ENCODE measurements at places on chromosomes 11 and 22.
A peak's percentile ranks its signal among the peaks of the same experiment; 100 is the strongest.

DNA sequence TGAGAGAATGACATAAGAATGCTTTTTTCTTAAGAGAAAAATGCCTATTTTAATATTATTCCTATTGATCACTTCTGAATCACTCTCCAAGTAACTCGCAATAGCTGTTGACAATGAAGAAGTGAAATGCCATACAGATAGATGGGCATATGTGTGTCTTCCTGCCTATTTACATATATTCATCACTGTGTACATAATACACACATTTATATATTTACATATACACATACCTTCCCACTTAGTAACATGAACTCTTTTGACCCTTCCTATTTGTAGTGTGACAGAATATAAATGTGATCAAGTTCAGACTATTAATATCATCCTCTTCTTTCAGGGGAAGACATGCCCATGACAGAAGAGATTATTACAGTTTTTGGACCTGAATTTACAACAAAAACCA, 756.7 kb downstream of the DLG2 start:
- DNase-seq, result no peak

DNA sequence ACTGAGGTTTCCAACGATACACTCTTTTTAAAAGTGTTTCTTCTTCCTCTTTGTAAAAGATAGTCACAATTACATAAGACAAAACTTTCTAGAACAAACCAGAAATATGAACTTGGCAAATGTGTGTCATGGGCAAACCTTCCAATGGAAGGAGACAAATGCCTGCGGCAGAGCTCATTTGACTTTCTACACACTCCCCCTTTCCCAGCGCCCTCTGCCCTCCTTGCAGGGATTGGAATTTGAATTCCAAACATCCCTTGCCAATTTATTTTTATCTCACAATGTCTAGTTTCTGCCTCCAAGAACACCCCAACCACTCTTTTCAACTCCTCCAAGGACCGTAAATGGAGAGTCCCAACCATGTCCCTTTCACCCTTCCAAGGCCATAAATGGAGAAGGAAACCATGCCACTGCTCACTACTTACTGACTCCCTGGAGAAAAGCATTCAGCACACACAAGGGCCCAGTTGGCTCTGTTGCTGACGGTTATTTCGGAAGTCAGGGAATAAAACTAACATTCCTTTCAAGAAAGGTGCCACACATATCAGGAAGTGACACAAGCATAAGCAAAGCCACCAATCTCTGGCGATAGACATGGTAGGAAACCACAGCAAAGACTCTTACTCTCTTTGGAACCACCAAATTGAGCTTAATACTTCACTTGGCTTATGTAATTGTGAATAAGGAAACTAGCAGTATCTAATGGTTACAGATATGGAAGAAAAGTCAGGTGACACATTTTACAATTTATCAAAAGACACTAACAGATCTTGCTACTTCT, 15.0 kb upstream of the ESAM start:
- no peak for DNase-seq

- DNase-seq, result no peak
Observed at GRCh38 chr11:94654201-94654600, 87.0 kb downstream of the PIWIL4 start.

GRCh38 chr11:108880510-108880909, 215.6 kb downstream of the DDX10 start:
- no peak for DNase-seq

GRCh38 chr11:60922906-60923305, 1.4 kb upstream of the TMEM132A start:
- DNase-seq, result no peak

- DNase-seq, result no peak
Observed at GRCh38 chr11:14248580-14248981, 110.4 kb downstream of the RRAS2 start.

GRCh38 chr11:112315057-112315720, 54.5 kb upstream of the PLET1 start:
- no peak for DNase-seq

GRCh38 chr11:113505541-113506375, 30.6 kb upstream of the DRD2 start:
- DNase-seq, result no peak

GRCh38 chr11:73072935-73073481, 69.1 kb downstream of the FCHSD2 start:
- DNase-seq, result peak; percentile 20

- no peak for DNase-seq
Observed at GRCh38 chr22:44260216-44261035, 52.3 kb downstream of the SHISAL1 start.

GRCh38 chr11:116066777-116067176, 562.6 kb upstream of the CADM1 start:
- DNase-seq, result no peak

DNA sequence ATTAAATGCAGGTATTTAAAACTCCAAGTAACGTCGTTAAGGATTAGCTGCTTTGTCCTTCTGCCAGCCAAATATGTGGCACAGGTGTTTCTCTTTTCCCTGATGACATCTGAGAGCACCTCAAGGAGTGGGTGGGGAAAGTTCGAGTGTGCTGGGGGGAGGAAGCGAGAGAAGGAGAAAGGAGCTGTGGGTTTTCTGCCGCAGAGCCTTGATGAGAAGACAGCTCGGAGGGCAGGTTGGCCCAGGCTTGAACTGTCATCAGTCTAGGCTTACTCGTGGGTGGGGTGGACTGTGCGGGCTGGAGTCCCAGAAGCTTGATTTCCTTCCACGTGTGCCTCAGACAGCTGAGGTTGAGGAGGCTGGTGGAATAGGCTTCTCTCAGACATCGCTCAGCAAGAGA, 15.2 kb upstream of the SORL1-AS1 start:
- no peak for DNase-seq

- DNase-seq, result peak; percentile 32
Observed at GRCh38 chr11:93652161-93652597, 9.3 kb upstream of the CEP295 start.

- no peak for DNase-seq
Observed at GRCh38 chr11:69080257-69080995, 31.7 kb downstream of the TPCN2 start.

DNA sequence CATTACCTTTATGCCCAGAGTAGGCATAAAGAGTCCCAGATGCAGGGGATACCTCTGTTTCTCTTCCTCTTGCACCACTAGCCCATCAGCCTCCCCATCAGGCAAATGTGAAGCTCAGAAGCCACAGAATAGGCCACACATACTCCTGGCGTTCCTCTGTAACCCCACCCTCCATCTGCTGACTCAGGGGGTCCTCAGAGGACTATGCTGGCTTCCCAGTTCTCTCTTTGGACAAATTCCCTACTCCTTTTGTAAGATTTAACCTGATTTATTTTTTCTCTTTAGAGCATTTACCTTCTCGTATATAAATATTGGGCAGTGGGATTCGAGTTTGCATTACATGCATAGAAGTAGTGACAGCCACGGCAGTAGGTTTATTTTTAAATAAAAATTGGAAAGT, 262.3 kb upstream of the CADM1 start:
- no peak for DNase-seq

GRCh38 chr22:48321986-48322545, 1505.6 kb downstream of the BRD1 start:
- DNase-seq, result no peak

DNA sequence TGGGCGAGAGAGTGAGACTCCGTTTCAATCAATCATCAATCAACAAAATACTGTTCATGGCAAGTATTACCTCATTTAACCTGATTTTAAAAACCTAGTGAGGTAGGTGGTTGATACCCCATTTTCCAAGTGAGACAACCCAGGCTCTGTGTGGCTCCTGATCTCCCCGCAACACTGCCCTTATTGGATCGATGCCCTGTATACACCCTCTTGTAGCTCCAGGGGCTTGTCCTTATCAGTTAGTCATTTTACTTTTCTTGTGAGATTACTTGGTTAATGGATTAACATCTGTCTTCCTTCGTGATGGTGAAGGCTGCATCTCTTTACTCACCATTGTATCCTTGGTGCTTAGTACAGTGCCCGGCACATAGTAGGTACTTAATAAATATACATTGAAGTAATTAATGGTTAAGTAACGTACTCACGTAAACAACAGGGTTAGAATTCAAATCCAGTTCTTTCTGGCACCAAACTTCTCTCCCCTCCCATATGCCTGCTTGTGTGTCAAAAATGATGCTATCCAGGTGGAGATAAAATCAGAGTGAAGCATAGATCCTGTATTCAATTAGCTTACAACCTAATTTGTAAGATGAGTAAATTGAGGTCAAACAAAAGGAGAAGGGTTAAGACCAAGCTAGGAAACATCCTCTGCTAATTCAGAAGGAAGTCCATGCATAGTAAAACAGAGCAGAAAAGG, 1.8 kb upstream of the PRG2 start:
- DNase-seq, result no peak

Measured in kidney capillary endothelial cell (primary cell).